ENCODE measurements at places on chromosomes 2 and 18.

- DNase-seq, result no peak
Measured at GRCh38 chr2:168530982-168531622, 75.0 kb downstream of the CERS6 start.

DNA sequence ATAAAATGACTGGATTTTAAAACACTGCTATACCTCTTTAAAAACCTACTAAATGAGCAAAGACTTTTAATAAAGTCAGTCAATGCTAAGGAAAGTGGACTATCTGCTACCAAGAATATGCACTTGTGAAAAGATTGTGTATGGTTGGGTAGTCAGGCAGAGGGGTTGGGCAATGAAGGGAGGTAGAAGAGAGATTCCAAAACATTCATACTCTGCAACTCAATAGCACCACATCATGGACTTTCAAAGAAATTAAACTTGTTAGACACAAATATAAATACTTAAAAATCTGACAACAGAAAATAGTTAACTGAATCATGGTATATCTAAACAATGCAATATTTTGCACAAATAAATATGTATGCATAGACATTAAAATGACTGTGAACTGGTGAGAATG is 139.9 kb upstream of the MAPRE2 start:
- no peak for DNase-seq

DNA sequence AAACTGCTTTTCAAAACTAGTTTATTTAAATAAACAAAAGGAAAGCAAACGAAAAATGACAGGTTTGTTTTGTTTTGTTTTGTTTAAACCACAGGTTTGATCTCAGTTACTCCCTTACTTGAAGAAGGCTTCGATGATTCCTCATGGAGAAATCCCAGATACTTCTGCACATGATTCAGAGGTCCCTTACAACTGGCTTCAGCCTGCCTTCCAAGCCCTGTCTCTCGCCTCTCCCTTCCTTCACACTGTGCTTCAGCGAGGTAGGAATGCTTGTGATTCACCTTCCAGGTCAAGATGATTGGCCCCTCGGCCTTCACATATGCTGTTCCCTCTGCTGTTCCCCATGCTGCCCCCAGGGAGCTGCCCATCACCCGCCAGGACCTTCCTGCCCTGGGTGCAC is 104.1 kb upstream of the ITGA6 start:
- DNase-seq, result no peak

- DNase-seq, result no peak
Measured at GRCh38 chr2:150483532-150483931, 3.9 kb downstream of the RND3 start.

DNA sequence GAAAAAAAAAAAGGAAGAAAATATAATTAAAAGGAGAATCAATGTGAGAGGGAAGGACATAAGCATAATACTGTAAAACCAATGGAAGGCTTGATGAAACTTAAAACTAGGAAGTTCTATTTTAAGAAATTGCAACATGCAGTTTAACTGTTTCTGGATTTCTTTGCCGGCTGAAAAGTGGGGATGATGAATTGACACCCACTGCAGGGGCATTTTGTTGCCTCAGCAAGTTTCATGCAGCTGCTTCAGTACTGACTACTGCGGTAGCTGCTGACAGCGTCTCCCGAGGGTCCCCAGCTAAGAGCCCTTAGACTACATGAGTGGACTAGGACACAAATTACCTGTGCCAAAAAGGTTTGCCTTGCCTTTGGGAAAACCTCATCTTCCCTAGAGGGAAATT is 69.2 kb downstream of the B3GNT2 start:
- no peak for DNase-seq

DNA sequence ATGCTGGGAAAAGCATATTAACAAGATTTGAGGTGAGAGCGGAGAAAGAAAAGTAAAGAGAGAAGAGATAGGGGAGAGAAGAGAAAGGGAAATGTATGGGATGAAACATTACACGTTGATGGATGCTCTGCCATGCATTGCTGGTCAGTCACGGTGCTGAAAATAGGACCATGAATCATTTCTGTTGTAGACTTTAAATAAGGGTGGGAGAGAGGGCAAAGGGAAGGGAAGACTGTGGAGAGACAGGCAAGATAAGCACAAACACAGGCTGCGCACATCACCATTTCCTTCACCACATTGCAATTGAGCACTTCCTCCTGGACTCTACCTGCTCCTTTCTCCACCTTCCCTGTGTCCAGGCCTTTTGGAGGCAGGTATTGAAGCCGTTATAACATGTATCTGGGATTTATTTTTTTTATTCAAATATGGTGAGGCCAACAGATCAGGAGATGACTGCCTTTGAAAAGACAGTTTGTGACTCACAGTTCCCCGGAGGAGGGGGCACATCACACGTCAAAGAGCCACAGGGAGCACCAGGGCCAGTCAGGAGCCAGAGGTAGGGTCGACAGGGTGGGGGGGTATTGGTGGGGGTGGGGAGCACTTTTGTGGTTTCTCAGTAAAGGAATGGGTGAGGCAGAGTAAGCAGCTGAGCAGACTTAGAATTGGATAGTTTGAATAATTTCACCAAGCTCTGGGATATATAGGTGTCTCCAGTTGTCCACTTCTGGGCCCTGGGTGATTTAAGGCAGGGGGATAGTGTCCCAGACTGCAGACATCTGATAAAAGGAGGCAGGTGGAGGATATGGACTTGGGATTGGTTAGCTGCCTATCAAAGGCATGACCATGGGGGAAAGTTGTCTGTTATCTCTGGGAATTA is 372.8 kb upstream of the ST6GAL2 start:
- DNase-seq, result no peak

GRCh38 chr2:201109186-201109585 is 6.8 kb upstream of the CFLAR start:
- DNase-seq, result no peak

- DNase-seq, result no peak
Measured at GRCh38 chr2:174780856-174781255, 16.6 kb upstream of the CHRNA1 start.

DNA sequence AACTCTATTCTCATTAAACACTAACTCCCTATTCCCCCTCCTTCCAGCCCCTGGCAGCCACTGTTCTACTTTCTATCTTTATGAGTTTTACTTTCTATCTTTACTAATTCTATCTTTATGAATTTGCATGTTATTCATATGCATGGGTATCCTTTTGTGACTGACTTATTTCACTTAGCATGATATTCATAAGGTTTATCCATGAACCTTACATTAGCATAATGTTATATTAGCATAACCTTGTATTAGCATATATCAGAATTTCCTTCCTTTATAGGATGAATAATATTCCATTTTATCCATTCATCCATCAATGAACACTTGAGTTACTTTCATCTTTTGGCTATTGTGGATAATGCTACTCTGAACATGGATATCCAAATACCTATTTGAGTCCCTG is 41.8 kb downstream of the MSTN start:
- no peak for DNase-seq

DNA sequence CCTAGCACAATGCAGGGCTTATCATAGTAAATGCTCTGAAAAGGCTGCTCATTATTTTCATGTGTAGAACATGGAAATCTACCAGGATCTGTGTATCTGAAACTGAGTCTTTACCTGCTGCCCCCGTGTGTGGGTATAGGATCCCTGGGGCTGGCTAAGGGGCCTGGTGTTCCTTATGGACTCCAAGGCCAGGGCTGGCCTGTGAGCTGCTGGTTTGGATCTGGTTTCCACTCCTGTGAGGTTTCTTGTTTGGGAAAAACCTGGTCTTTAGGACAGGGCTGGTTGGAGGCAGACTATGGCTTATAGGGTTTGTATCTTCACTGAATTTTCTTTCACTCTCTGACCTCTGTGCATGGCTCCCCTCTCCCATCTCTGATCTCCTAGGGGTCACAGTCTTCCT is 80.8 kb downstream of the DYSF start:
- no peak for DNase-seq

DNA sequence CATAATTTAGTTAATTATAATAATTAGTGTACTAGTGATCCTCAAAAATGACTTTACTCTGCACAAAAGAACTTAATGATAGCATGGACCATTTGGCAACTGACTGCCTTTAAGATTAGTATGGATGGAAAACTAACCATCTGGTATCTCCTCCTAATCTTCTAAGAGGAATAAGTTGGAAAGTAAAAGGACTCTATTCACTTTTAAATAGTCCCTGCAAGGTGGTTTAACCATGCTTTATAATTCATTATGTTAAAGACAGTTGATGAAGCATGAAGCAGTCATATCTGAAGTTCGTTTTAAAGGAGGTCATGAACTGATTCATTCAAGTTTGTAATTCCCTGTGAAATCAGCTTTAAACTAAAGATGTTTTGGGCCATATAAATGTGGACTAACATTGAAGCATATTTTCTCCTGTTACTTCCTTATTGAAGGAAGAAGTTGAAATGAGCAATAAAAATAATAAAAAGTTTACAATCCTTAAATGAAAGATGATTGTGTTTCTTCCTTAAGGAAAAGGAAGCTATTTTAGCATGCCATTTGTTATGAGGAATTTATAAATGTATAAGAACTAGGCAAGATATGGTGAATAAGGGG is 446.0 kb downstream of the XIRP2 start:
- no peak for DNase-seq

DNA sequence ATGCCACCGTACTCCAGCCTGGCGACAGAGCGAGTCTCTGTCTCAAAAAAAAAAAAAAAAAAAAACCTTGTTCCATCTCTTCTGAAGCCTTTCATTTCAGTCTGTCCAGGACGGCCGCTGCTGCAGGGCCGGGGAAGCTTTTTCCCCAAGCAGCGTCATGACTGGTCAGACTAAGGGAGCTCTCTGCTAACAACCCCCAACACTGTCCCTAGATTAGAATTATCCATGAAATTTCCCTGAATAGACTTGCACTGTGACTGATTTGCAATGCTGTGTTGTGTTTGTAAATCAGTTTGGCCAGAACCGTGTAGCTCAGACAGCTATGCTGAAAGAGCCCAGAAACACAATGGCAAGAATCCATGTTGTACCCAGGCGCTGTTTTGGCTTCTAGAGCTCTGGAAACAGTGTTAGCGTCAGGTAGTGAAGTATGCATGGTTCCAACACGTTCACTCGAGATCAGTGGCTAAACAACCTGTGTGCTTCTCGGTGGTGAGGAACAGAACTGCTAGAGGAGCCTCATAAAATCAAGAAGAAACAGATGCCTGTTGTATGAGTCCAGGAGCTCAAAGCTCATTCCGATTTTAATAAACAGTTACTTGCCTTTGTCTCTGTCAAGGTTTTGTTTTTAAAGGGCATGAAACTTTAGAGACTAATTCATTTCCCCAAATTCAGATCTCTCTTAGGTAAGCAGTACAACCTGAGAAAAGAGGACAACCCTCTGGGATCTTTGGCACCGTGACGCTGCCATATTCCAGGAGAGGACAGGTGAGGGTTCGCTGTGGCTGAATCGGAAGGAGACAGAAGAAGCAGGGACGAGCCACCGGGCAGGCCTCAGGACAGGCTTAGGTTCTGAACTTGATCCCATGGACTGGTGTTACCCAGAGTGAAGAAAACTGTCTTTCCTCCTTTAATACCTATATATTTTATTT is 43.5 kb downstream of the GORASP2 start:
- no peak for DNase-seq

DNA sequence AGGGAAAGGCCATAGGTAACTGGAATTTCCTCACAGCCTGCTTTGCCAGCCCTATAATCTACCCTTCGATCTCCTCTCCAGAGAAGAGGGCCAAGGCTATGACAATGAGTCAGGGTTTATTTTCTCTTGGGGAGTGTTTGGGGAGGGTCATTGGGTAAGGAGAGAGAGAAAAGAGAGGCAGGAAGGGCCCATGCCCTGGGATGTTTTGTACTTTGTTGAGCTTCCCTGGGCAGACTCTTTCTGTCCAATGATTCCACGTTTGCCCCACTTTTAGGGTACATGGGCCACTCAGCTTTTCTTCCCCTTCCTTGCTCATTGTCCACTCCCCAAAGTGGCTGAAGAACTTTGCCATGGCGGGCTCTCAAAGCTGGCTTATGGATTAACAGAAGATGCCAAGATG is 224.2 kb downstream of the ALK start:
- DNase-seq, result no peak

DNA sequence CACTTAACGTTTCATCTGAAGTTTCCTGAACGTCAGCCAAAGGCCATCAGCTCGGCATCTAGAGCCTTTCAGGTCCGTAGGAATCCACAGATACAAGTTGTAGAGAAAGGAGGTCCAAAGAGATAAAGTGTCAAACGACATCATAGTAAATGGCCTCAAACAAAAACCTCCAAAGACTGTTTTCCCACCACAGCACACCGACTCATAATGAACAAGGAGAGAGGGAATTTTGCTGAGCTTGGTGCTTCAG is 150.3 kb downstream of the PXDN start:
- DNase-seq, result no peak

- DNase-seq, result no peak
Measured at GRCh38 chr2:127582863-127583861, 47.7 kb downstream of the MYO7B start.

GRCh38 chr18:55268151-55268601 is 308.9 kb upstream of the CCDC68 start:
- DNase-seq, result no peak

DNA sequence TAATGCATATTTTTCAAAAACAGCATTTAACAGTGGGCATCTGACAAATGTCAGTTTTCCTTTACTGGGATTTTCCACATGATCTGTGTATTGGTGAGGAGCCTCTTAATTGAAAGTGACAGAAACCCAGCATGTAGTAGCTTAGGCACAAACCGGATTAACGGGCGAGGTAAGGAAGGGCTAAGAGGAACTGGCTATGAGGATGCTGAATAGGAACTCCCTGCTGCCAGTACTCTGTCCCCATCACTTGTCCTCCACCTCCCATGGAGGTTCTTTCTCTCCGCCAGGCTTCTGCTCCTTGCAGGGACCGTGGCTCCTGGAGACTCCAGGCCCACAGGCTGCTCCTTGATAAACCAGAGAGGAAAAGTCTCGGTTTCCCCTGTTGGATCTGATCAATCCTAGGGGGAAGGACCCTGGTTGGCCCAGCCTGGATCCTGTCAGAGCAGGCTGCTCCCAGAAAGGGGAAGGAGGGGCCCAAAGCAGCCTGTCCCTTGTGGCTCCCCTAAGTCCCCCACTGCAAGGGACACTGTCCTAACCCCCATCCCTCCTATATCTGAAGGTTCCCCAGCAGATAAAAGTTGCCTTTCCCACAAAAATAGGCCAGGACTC is 10.3 kb downstream of the TEX44 start:
- DNase-seq, result no peak
